NCI-H187 (cell line): ENCODE measurements at places on chromosomes 5 and 9.

- DNase-seq = no peak
Observed at GRCh38 chr9:136015656-136016571, 54.7 kb upstream of the UBAC1 start.

DNA sequence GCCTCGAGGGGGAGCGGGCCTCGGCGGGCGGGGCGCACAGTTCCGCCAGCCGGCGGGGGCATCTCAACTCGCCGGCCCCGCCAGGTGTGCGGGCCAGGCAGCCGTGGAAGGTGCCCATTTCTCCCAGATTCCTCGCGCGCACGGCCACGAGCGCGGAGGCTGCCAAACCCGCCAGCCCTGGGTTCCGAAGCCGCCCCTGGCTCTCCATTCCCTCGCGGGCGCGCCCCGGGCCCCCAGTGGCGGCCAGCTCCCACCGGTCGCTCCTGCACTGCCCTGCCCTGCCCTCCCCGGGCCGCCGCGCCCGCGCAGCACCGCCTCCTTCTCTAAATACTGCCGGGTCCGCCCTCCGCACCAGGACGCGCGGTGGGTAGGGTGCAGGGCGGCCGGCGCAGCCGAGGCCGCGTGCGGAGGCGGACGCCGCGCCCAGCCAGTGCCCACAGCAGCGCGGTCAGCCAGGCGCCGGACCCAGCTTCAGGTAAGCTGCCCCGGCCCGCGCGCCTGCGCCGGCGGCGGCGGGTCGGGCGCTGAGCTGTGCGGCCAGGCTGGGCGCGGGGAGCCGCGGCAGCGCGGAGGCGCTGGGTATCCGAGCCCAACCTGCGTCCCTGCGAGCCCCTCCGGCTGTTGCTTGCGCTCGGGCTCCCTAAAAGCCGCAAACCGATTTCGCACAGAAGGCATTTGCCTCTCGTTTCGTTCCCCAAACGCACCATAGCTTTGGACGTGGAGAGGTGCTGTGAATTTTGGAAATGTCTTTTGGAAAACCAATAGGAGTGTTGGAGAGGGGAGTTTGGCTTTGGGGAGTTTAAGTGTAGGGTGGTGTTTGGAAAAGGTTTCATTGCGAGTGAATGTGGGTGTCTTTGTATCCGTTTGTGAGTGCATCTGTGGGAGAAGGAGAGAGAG is at the start of gene TMEM171:
TSS of gene TMEM171 (plus strand) at position 354 of the 897 bp plus-strand sequence. CDS start 2,799 bp downstream, outside the sequence.
- no peak for DNase-seq

DNA sequence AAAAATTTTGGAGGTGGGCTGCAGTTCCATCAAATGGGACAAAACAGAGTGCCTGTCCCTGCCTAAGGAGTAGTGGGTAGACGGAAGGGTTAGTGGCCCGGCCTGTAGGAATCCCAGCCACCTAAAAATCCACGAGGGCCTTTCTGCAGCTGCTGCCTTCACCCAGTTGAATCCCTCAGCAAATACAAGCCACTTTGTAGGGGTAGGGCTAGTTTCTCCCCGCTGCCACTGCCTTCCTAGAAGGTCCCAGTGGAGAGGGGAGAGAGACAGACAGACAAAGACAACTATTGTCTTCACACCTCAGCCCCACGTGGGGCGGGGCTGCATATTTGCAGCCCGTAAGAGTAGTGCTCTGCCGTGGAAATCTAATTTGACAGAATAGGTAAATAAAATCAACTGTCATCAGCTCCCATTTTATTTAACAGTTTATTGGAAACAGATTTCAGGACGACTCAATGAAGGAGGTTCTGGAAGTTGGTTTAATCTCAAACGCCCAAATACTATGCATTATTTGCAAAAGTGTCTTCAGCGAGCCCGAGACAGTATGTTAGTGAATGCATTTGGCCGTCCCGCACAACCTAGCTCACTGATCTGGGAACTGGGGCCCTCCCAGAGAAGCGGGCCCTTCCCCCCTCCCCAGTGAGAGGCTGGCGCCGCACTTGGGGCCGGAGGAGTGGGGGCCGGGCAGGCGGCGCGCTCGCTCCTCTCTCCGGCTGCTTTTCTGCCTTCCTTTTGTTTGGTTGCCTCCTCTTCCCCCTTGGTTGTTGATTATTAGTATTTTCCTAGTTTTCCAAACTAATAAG is 67.6 kb upstream of the TBCA start:
- DNase-seq = no peak

DNA sequence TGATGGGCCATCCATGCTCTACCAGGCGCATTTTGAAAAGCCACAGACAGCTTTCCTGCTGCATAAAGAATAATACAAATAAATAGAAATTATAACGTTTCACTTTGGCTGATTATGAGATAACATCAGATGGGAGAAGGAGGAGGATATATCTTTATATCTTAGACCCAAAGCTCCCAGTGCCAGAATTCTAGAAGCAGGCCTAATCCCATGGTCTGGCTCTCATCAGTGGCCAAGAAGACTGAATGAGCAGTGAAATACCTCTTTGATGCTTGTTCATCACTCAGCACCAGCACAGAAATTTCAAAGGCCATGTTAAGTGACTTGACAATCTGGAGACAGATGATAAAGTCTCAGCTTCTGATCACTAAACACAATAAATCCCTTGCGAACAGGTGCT is 107.6 kb downstream of the PPP2R2B start:
- DNase-seq = no peak

DNA sequence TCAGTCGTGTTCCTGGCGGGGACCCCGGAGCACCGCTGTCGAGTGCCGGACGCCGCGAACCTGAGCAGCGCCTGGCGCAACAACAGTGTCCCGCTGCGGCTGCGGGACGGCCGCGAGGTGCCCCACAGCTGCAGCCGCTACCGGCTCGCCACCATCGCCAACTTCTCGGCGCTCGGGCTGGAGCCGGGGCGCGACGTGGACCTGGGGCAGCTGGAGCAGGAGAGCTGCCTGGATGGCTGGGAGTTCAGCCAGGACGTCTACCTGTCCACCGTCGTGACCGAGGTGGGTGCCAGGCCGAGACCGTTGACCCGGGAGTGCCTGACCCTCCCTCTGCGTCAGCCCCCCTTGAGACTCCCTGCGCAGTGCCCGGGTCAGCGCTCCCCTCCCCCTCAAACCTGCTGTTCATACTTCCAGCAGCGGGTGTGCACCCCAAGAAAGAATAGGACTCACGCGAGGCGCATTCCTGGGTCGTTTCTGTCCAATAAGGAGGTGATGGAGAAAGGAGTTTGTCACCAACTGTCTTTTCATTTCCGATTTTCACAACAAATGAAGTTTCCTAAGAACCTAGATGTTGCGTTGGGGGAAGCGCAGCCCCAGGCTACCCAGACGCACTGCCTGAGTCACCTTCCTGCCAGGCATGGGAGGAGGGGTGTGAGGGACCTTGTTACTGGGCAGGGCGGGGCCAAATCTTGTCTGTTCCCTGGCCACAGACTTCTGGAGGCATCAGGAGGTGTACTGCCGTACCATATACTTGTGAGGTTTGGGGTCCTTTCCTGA is 722 bp downstream of the SLC22A4 start:
- DNase-seq = no peak

DNA sequence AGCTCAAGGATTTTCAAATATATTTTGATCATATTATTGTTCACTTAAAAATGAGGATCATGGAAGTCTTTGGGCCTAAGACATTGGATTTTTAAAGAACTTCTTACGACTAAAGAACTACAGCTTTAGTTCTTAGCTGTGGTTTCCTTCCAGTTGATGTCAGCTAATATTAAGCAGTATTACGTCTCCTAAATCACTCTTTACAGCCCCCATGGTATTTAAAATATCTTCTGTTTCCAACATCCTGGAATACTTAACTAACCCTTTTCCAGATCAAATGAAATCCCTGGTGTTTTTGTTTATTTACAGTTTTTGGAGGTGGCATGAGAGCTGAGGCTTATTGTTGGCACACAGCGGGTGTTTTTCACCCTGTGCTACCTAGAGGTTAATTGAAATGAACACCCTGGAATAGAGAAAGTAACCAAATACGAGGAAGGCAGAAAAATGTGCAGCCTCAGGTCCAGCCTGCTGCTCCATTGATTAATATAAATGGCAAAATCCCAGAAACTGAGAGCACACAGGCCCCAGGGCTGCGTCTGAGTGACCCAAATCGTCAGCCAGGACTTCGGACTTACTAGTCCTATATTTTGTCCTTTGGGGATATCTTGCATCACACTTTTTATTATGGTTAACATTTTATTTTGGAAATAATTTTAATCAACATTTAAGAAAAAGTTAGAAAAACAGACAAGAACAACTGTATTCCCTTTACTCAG is 52.3 kb upstream of the ICE1 start:
- no peak for DNase-seq

DNA sequence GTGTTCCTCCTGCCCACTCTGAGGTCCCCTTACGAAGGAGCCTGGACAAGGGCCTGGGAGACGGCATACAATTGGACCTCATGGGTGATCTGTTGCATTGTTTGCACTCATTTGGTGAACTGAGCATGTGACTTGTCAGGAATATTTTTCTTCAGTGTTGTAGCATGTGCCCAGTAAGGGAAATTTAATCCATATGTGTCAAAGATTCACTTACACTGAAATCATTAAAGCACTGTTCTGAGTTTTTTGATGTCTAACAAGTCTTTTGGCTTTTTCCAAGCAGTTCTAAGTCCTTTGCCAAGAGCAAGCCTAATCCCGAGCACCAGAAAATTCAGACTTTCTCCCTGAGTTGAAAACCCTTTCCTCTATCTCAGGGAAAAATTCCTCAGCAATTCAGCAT is 61.6 kb upstream of the RPS23 start:
- DNase-seq = no peak

DNA sequence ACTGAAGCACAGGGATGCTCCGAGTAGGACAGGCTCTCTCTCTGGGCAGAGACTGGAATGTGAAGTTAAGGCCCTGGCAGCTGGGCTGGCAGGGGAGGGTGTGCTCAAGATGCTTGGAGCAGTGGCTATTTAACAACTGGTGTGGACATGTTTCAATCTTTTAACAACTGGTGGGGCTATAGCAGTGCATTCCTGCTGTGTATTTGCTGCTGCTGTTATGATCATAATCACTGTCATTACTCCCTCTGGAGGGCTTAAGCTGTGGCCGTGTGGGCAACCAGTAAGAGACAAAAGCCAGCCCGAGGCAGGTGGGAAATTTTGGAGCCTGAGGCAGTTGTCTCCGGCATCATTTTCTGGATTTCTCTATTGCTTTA is 33.3 kb upstream of the PTGS1 start:
- no peak for DNase-seq

- DNase-seq = no peak
Observed at GRCh38 chr9:28086881-28087280, 513.6 kb upstream of the C9orf72 start.

DNA sequence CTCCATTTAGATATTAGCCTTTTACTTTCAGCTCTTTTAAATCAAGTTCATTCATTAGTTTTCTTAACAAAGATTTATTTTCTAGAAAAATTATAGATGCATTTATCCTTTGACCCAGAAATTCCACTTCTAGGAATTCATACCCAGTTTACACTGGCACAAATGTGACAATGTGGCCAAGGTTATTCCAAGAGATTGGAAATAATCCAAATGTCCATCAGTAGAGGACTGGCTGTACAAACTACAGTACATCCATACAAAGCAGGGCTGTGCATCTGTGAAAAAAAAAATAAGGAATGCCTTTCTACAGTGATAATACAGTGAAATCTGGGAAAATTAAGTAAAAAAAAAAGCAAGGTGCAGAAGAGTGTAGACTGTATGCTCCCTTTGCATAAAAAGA is 149.2 kb downstream of the GABBR2 start:
- no peak for DNase-seq

GRCh38 chr9:109448223-109448622 is 49.9 kb downstream of the PTPN3 start:
- no peak for DNase-seq

- no peak for DNase-seq
Observed at GRCh38 chr5:123874600-123875201, 362.7 kb downstream of the CSNK1G3 start.

DNA sequence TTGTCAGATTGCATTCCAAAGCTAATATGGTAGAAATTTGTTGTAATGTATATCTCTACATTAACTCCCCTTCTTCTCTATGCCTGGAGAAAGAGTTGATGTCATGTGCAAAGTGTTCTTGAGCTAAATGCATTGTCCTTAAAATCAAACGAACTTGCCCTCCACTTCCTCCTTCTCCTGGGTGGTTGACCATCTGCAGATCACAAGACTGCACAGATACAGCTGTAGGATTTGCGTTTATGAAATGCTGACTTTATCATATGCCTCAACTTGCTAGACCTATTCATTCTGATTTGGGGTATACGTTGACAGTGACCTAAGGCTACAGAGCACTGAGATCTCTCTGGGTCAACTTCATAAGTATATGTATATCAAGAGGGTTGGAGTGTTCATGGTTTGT is 8.3 kb downstream of the TRIM32 start:
- DNase-seq = no peak

- no peak for DNase-seq
Observed at GRCh38 chr5:72531496-72532190, 24.4 kb upstream of the ZNF366 start.

DNA sequence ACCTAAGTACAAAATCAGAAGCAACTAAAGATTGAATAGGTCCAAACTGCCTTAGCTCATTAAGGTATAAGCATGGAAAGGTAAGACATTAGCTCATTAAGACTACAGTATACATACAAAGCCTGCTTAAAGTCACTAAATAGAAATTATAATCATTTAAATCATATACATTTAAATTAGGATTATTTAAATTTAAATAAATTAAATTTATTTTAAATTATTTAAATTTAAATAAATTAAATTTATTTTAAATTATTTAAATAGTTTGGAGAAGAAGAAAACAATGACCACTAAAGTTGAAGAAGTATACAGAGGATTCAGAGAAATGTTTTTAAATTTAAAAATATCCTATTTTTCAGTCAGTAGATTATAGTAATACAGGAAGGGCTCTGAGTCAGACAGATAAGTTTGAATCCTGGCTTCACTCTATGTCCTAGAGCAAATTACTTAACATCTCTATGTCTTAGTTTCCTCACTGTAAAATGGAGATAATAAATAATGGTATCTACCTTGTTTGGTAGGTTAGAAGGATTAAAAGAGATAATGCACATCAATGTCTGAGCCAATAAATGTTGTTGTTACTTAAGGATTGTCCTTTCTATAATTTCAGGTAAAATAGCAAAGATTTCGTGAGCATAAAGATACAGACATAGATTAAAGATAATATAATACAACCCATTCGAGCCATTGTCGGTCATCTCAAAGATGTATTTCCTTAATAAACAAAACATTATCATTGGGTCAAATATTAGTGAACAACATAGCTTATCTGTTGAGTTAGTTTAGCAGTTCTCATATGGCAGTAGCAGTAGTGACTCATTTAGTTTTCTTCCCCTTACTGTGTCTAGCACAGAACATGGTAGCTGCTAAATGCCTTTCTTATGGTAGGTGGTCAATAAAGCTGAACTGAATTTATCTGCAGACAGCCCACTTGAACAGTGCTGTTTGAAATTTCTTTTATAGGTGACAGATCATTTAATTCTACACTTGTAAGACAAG is 100.6 kb downstream of the KIAA0825 start:
- no peak for DNase-seq

DNA sequence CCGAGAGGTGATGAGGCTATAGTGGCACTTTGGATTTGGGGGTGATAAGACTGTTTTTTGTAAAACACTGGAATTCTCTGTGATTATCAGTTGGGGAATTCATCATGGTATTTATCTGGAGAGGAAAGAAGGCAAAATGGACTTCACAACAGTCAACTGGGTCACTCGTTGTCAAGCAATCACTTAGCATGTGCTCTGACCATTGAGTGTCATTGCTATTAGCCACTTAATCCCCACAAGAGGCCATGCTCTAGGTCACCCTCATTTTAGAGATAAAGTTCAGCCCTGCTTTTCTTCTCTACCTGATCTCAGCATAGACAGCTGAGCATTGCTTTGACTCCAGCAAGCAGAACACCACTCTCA is 160.1 kb upstream of the PITX1 start:
- DNase-seq = no peak
